Stimulated activated CD8-positive, alpha-beta memory T cell treated with anti-CD3 and anti-CD28 coated beads, Interleukin-7, amount 100 ng/mL, for 4 hours (primary cell): ENCODE measurements at places on chromosomes 2 and 18.
A peak's percentile ranks its signal among the peaks of the same experiment; 100 is the strongest.

- DNase-seq, result no peak
Measured at GRCh38 chr2:165633431-165633830, 160.6 kb downstream of the GALNT3 start.

GRCh38 chr2:58405341-58405740, 164.2 kb upstream of the FANCL start:
- DNase-seq, result no peak

GRCh38 chr2:159265171-159265576, 21.3 kb downstream of the WDSUB1 start:
- DNase-seq, result no peak

DNA sequence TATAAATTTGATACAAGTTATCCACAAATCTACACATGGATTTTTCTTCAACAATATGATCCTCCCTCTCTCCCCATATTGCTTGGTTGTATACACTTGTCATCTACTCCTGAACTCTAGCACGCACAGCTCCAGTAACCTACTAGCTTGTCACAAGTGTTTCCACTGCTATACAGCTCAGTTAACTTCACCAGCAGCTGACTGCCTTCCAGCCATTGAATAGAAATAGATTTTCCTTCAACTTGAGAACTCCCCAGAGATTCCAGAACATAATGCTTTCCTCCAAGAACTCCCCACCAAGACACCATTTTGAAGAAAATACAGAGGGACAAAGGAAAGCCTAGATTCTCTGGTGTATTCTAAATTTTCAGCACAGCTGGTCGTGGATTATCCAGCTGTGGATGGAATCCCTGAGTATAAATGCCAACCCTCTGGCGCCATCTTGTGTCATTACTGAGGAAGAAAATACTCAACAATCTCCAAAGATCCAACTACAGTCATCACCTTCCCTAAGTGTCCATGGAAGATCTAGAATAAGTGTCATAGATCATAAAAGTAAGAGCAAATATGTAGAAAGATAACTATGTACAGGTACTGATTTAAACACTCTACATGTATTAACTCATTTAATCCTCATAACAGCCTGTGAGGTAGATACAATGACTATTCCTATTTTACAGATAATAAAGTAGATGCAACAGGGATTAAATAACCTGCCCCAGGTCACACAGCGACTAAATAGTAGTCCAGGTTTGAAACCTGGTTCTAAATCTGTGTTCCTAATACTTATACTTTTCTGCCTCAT, 156.7 kb downstream of the ARHGAP28 start:
- no peak for DNase-seq

DNA sequence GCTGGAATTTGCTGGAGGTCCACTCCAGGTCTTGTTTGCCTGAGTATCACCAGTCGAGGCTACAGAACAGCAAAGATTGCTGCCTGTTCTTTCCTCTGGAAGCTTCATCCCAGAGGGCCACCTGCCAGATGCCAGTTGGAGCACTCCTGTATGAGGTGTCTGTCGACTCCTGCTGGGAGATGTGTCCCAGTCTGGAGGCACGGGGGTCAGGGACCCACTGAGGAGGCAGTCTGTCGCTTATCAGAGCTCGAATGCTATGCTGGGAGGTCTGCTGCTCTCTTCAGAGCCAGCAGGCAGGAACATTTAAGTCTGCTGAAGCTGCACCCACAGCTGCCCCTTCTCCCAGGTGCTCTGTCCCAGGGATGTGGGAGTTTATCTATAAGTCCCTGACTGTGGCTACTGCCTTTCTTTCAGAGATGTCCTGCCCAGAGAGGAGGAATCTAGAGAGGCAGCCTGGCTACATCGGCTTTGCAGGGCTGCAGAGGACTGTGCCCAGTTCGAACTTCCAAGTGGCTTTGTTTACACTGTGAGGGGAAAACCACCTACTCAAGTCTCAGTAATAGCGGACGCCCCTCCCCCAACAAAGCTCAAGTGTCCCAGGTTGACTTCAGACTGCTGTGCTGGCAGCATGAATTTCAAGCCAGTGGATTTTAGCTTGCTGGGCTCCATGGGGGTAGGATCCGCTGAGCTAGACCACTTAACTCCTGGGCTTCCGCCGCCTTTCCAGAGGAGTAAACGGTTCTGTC, 301.1 kb downstream of the ERBB4 start:
- no peak for DNase-seq

- no peak for DNase-seq
Measured at GRCh38 chr2:178962805-178963433, 87.0 kb downstream of the CCDC141 start.

GRCh38 chr2:218860950-218861381, 1.4 kb downstream of the WNT6 start:
- no peak for DNase-seq

DNA sequence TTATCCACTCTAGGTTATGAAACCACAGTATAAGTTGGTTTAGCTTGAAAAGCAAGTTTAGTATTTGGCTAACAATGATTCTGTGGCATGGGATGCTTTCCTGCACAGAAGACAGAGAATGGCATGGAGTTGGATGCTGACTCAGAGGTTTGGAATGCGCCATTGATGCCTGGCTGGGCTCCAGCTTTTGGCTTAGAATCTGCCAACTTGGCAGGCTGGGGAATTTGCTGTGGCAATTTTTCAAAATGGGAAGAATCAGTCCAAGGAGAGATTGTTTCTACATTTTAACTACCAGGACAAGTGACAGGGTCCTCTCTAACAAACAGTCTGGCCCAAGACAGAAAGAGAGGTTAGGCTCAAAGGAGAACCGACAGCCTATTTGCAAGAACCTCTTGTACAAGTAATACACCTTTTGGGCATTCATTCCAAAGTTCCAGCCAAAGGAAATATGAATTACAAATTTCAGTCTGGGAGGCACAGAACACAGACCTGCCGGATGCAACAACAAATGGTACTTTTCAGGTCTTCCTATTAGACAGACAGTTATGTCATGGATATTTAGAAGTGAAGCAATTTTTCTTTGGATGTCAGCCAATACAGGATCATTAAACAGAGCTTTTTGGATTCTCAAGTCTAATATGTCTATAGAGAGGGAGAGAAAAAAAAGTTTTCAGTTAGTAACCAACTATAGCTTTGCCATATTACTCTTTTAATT, 1027.7 kb downstream of the TMEM182 start:
- no peak for DNase-seq

DNA sequence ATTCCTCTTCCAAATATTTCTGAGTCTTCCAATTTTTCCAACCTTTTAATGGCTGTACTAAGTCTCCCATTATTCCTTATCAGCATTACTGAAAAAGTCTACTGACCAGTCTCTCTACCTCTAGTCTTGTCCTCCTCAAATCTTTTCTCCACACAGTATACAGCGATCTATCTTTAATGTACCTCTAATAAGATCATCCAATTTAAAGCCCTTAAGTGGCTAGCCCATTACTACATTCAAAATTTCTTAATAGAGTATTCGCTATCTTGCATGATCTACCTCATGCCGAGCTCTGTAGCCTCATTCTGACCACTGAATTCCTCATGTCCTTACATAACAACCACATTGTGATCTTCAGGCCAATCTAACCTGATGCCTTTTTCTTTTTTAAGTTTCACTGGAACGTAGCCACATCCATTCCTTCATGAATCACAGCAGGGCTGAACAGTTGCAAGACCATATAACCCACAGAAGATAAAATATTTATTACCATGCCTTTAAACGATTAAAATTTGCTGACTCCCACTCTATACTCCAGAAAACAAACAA, 57.9 kb downstream of the SLC66A3 start:
- DNase-seq, result no peak

- DNase-seq, result no peak
Measured at GRCh38 chr2:159941729-159942128, 120.7 kb downstream of the PLA2R1 start.

DNA sequence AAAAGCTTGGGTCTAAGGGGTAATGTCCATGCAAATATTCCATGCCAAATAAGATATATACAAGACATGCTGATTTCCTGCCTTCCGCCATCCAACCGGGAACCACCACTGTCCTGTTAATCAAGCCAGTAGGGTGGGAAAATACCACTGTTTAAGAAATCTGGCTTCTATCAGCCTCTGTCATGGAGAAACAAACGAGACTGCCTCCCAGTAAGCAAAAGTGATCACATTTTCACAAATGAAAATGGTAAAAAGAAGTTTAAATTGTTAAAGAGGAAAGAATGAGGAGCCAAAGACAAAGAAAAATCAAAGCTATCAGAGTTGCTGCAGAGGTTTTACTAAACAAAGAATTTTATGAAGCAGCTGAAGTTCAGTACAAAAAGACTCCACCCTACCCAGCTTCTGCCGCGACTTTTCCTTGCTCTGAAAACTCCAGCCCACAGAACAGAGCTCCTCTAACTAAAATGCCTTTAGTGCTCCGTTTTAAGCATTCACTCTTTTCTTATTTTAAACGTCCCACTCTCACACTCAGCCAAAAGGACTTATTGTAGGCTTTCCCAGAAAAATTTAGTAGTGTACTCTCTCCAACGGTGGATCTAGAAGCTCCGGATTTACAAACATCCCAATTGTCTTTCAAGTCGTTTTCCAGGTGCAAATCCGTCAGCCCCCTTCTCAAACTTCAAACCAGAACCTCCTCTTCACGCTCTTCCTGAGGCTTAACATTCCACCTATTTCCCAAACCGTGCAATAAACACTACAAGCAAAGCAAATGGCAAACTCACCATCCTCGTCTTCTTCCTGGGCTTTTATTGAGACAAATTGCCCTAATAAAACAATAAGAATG, 613 bp downstream of the COL5A2 start:
- DNase-seq, result no peak

GRCh38 chr2:105315314-105315713, 14.2 kb downstream of the TGFBRAP1 start:
- no peak for DNase-seq

GRCh38 chr18:62585274-62586150, 62.7 kb downstream of the ZCCHC2 start:
- peak; percentile 21 for DNase-seq

- no peak for DNase-seq
Measured at GRCh38 chr2:233926806-233927205, 9.6 kb downstream of the TRPM8 start.

DNA sequence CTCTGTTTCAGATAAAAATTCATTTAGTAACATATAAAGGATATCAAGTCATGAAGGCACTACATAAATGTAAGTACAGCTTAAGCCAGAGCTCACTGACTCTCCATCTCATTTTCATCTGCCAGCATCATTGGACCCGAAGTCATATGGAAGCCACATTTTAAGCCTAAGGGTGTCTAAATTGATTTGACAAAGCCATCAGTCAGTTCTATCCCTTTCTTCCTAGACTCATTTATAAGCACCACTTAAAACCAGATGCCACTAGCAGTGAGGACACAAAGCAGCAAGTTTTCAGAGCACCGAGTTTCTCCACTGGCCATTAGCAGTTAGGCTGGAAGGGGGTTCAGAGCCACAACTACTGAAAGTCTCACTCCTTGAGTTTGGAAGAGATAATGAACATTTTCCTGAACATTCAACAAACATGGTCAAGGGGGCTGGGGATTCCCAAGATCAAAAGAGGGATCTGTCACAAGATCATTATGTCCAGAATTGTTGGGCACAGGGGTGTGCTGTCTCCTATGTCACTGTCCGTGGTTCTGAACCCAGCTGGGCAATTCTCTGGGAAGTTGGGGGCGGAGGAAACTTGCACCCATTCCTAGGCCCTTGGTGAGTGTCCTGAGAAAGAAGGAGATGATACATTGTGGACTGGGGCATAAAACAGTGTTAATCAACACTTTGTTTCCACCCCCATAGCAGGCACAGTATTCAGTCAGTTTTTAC, 158.5 kb upstream of the LMAN1 start:
- DNase-seq, result no peak

DNA sequence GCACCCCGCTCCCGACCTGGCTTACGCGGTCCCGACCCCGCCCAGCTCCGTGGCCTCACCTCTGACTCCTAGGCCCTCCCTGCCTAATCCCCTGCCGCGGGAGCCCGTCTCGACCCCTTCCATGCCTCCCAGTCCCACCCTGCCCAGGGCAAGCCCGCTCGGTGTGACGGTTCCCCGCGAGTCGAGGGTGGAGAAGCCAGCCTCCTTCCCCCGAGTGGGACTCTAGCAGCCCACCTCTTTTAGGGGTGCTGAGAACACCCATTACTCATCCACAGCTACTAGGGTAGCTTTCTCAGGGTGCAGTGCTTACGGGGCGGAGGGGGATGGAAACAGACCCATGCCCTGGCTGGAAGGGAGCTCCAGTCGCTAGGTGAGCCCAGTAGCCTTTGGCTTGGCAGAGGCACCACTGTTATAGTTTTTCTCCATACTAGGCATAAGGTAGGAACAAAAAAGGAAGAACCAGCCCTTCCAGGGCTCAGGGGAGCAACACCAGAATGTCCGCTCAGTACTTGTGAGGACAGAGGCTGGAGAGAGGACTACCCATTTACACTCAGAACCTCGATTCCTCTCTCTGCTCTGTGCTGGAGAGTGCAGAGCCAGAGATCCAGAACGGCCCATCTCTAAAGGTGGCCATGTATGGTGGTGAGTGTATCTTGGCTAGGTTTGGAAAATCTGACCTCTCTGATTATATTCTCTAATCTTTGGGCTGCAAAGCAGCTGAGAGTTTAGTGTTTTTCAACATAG, 606 bp downstream of the AGBL5 start:
- DNase-seq, result no peak

- no peak for DNase-seq
Measured at GRCh38 chr2:47741101-47741500, 41.8 kb upstream of the MSH6 start.

DNA sequence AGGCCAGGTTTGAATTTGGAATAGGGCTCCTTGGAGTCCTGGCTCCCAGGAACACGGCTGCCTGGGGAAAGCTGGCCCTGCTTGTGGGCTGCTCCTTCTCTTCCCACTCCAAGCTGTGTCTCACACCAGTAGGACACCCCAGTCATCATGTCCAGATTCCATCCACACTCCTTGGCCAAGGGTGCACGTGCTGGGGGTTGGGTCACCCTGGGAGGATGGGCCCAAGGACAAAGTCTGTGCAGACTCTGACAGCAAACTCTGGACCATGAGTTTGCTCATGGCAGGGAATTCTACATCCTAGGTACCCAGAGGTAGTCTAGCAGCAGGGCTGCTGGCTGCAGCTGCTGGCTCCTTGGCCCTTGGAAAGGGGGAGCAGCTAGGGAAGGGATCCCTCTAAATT, 102.4 kb upstream of the EPAS1 start:
- DNase-seq, result no peak

GRCh38 chr18:55838841-55839240, 250.8 kb upstream of the TCF4 start:
- no peak for DNase-seq

- no peak for DNase-seq
Measured at GRCh38 chr18:79283131-79283810, 112.5 kb upstream of the NFATC1 start.

DNA sequence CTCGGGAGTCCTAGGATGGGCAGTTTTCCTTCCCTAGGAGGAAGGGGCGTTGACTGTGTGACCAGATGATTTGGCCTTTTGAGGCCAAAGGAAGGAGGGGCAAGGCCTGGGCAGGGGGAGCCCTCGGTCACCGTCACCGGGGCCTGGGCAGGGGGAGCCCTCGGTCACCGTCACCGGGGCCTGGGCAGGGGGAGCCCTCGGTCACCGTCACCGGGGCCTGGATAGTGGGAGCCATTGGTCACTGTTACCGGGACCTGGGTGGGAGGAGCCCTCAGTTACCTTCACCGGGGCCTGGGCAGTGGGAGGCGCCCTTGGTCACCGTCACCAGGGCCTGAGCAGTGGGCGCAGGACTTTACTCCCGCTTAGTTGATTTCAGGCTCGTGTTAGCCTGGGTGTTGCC, 17.3 kb downstream of the D2HGDH start:
- no peak for DNase-seq
